ENCODE measurements at places on chromosomes 2 and 18. TPM values are rescaled to one million over a fixed set of nuclear protein-coding genes. Genes with fewer than 3 reads are reported as not detected.

PAX8 gene
- 0.31 TPM for total RNA-seq

LDLRAD4 gene
- 299 TPM for total RNA-seq

ANKMY1 gene
- 27.9 TPM for total RNA-seq

DPP10 gene
- total RNA-seq, result 101 TPM

TUBA4B gene
- total RNA-seq, result not detected

STARD6 gene
- not detected for total RNA-seq

RAX gene
- total RNA-seq, result not detected

CRYGD gene
- total RNA-seq, result not detected

SLC8A1 gene
- total RNA-seq, result 160 TPM

BOLL gene
- total RNA-seq, result not detected

CHRNA1 gene
- not detected for total RNA-seq

FSHR gene
- total RNA-seq, result not detected

SERPINB10 gene
- total RNA-seq, result not detected

ITPRIPL1 gene
- total RNA-seq, result 4.7 TPM

UGP2 gene
- total RNA-seq, result 75.7 TPM

INHBB gene
- 7.2 TPM for total RNA-seq

RNU2-63P gene
- not detected for total RNA-seq

LYG2 gene
- not detected for total RNA-seq

OSR1 gene
- total RNA-seq, result 0.31 TPM

SERPINB8 gene
- total RNA-seq, result 1.3 TPM

CCDC138 gene
- total RNA-seq, result 41.3 TPM

KCMF1 gene
- total RNA-seq, result 23.5 TPM

MC4R gene
- total RNA-seq, result 1.3 TPM

MYO5B gene
- total RNA-seq, result 39.4 TPM

SOWAHC gene
- 34.1 TPM for total RNA-seq

APCDD1 gene
- total RNA-seq, result 18.8 TPM

QPCT gene
- total RNA-seq, result 10.3 TPM

RTKN gene
- 5.0 TPM for total RNA-seq

GULP1 gene
- total RNA-seq, result 54.1 TPM

FIGN gene
- total RNA-seq, result 4.4 TPM

SH2D6 gene
- 0.94 TPM for total RNA-seq

USP40 gene
- total RNA-seq, result 21.0 TPM

NCKAP5 gene
- 19.7 TPM for total RNA-seq

AKAIN1 gene
- 3.8 TPM for total RNA-seq

SERPINB4 gene
- total RNA-seq, result not detected

KCNJ13 gene
- 3.8 TPM for total RNA-seq

SERPINB11 gene
- total RNA-seq, result not detected

SIGLEC15 gene
- total RNA-seq, result not detected

VWC2L gene
- 7.8 TPM for total RNA-seq

FARSB gene
- 33.8 TPM for total RNA-seq

ESPNL gene
- total RNA-seq, result not detected

UGT1A6 gene
- not detected for total RNA-seq

HS6ST1 gene
- 81.7 TPM for total RNA-seq

ABCG5 gene
- total RNA-seq, result not detected

SERPINB3 gene
- total RNA-seq, result not detected

B4GALT6 gene
- total RNA-seq, result 10.3 TPM

SULT1C4 gene
- 11.9 TPM for total RNA-seq

DSC3 gene
- total RNA-seq, result 0.31 TPM

DES gene
- total RNA-seq, result not detected

Measured in parietal lobe (tissue), 2 donors.